G401 (cell line): ENCODE measurements at places on chromosomes 7 and 10.

- DNase-seq = no peak
These were observed 2.7 kb upstream of the PWWP2B start for GRCh38 chr10:132394201-132394811.

GRCh38 chr10:72015841-72016240 lies 51.6 kb downstream of the CHST3 start:
- no peak for DNase-seq

DNA sequence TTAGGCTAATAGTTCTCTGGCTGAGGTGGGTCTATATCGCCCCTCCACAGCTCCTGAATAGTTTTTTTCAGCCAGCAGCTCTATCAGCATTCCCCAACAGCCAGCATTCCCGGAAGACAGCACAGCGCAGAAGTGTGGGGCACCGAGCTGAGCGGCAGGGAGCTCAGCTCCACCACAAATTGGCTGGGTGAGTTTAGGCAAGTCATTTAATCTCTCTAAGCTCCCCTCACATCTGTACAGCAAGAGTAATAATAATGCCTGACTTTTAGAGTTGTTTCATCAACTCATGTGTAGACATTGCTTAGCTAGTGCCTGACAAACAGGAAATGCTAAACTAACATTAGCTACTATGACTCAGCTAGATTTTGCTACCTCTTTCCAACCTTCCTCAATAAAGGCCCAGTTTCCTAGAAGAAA lies 247.9 kb upstream of the PTN start:
- DNase-seq = peak; percentile 9

DNA sequence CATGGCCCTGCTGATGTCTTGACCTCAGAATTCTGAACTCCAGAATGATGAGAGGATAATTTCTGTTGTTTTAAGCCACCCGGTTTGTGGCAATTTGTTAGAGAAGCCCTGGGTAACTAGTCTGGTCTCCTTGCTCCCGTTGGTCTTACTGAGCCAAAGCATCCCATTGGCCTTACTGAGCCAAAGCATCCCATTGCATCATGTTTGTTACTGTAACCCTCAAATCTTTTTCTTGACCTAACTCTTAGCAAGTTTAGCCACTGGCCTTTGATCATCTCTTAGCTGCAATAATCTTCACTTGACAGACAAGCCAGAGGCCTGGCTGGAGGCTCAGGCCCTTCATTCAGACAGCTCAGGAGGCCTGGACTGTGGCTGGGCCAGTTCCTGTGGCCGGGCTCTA lies 21.8 kb downstream of the TBXAS1 start:
- no peak for DNase-seq

- DNase-seq = no peak
These were observed 95.4 kb downstream of the HIPK2 start for GRCh38 chr7:139682136-139683013.

- no peak for DNase-seq
These were observed 8.6 kb downstream of the ADRB1 start for GRCh38 chr10:114052255-114052654.

DNA sequence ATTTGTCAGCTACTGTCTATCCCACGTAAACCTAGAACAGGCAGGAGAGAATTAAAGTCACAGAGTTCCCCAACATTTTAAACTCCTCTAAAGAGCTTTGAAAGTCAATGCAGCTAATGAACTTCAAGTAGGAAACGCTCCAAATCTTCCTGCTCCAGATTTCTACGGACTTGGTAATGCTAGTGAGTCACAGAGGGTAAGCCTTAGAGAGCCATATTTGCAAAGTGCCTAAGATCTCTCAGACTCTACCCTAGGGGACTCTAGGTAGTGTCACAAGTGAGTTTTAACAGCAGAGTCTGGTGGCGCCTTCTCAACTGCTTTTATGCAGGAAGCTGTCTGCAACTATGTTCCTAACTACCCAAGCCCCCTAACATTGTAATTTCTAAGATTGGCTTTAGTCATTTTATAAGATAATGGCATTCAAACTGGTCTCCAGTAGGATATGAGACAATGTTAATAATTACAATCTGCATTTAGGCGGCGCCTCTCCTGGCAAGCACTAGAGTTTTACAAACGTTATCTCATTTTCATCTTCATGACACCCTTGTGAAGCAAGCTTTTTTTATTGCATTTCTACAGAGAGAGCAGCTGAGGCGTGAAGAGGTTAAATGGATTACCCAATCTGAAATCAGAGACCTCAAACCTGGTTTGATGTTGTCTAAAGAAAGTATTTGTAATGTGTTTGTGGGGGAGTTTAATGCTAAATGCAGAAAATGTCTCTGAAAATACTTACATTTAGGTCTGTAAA lies 22.0 kb upstream of the FZD1 start:
- no peak for DNase-seq

DNA sequence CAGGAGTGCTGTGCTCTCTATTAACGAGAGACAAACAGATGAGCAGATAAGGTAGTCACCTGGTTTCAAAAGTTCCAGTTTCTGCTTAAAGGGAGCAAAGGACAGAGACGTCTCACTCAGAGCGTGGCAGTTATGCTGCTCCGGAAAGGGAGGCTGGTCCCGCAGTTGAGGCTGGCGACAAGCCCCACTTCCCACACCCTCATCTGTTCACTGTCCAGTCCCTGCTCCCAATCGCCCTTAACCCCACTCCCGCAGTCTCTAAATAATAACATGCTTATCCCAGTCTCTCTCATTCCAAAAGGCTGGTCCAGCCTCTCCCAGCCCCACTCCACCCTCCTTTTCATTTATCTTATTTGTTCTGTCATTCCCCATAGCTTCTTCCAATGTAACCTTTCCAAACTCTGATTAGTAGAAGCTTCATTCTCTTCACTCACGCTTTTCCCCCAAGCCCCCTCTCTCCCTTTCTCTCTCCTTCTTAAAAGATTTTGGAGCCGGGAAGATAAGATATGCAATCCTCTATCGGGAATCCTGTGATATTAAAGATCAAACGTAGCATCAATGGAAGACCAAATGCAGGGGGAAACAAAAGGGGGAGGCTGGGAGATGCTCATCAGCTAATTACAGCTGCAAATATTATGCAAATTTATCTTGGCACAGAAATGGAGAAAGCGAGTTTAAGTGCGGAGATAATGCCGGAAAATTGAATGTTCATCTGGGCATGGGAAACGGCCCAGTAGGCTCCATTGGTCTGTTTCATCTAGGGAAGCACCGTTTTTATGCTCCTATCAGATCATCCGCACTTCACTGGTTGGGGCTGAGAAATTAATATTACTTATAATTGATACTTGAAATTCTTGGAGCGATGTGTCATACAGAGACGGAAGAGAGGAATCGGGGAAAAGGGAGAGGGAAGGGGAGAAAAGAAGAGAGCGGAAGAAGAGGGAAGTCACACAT lies 16.3 kb upstream of the GATA3 start:
- no peak for DNase-seq

DNA sequence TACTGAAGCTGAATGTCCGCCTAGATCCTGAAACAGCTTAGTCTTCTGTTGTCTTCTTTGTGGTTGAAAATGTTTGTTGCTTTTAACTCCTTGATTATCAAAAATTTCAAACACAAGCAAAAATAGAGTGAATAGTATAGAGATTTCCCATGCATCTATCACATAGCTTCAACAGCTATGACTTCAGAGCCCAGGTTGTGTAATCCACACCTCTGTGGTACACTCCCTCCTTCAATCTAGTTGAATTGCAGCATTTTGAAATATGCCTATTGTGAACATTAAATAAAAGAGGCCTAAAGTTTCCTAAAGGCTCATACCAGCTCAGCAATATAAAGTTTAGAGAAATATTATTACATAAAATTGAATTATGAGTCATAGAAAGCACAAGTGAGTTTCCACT lies 204.7 kb upstream of the HDAC9 start:
- no peak for DNase-seq

DNA sequence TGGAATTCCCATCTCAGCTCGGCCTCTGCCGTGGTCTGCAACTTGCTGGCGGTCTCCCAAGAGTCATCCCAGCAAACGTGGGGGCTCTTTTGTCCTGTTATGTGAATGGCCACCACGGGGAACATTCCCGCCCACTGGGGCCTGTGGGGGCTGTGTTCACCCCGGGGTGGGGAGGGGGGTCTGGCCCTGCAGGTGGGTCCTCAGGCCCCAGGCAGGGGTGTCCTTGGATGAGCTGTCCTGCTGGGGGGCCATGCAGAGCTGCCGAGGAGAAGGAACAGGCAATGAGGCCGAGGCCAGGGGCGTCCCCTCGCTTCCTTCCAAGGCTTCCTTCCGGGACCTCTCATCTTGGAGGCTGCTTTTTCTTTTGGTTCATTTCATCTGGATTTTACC lies 24.4 kb upstream of the PITRM1 start:
- no peak for DNase-seq

DNA sequence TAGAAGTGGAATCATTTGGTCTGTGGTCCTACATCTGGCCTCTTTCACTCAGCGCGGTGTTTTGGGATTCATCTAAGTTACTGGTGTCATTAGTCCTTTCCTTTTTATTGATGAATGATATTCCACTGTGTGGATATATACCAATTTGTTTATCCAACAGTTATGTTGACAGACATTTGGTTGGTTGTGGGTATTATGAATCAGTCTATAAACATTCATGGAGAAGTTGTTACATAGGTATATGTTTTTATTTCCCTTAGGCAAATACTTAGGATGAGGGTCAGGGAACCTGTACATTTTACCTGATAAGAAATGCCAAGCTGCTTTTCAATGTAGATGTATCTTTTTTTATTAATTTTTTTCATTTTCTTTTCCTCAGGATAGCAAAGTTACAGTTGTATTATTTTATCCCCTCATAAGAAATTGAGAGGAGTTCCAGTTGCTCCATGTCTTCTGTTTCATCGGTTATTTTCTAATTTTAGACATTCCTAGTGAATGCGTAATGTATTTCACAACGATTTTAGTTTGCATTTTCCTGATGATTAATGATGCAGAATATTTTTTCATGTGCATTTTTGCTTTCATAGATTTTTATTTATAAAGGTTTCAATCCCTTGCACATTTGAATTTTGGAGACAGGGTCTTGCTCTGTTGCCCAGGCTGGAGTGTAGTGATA lies 203.8 kb upstream of the SH2B2 start:
- DNase-seq = no peak

GRCh38 chr7:76231583-76231982 lies 29.9 kb downstream of the SRRM3 start:
- DNase-seq = no peak

DNA sequence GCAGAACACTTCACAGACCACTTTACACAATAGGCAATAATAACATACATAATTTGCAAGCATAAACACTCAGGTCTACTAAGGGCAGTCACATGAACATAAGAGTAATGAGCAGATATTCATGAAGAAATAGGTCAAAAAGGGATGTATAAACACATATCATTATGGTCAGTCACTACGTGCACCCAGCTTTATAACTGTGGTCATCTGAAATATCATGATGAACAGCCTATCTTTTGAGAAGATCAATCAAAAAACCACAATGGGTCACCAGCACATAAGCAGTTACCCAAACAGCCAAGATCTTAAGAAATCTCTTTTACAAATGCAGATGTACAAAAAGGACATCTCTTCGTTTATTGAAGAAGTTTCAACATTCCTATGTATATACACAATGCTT lies 35.5 kb upstream of the DRGX start:
- no peak for DNase-seq
